Brain (organoid and tissue), 16 donors: ENCODE measurements at places on chromosomes 11 and 22. TPM values are rescaled to one million over a fixed set of nuclear protein-coding genes. Genes with fewer than 3 reads are reported as not detected.

GRCh38 chr22:26367402-26368245 lies 61.4 kb upstream of the ASPHD2 start:
- peak; percentile 82 for DNase-seq

- peak; percentile 55 for DNase-seq
Measured at GRCh38 chr22:49768951-49769690, 58.6 kb downstream of the BRD1 start.

- no peak for DNase-seq
Measured at GRCh38 chr22:43217285-43218030, 30.5 kb upstream of the TTLL12 start.

TNNI2 gene
- polyA plus RNA-seq = not detected

- no peak for DNase-seq
Measured at GRCh38 chr22:22940961-22941605, 53.5 kb downstream of the IGLL5 start.

TREH gene
- not detected for polyA plus RNA-seq

DNA sequence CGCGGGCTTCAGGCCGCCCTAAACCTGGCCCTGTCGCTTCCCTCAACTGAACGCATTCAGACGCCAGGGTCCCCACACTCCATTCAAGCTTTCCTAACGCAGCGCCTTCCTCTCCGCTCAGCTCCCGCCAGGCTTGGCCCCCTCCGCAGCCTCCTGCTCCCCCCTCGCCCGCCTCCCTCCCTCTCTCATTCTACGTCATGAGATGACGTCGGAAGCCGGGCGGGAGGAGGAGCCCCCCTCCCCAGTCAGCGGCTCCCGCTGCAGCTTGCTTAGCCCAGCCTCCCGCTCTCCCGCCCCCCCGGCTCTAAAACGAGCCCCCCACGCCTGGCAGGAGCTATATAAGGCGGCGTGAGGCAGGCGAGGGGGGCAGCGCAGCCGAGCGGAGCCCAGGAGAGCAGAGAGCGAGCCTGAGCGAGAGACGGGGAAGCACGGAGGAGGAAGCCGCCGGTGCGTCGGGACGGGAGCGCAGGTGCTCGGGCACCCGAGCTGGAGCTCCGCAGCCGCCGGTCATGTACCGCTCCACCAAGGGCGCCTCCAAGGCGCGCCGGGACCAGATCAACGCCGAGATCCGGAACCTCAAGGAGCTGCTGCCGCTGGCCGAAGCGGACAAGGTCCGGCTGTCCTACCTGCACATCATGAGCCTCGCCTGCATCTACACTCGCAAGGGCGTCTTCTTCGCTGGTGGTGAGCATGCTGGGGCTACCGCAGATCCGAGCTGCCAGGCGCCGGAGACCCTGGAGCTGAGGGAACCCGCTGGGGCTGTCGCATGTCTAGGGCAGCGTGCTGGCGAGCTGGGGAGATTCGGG lies at the start of gene NPAS4:
TSS of gene NPAS4 (plus strand) at position 365 of the 806 bp plus-strand sequence. CDS start at position 510, 145 bp downstream.
- peak; percentile 94 for DNase-seq

CD3G gene
- not detected for polyA plus RNA-seq

- peak; percentile 27 for DNase-seq
Measured at GRCh38 chr11:101583251-101584128, at the start of gene TRPC6. Gene TRPC6, minus strand, starts transcription at chr11:101584007. Its CDS starts 504 bp downstream, at chr11:101583503.

CCDC89 gene
- polyA plus RNA-seq = 2.3 TPM

- peak; percentile 86 for DNase-seq
Measured at GRCh38 chr11:554428-555226, 5.9 kb downstream of the LMNTD2 start.

GRCh38 chr22:26994801-26995200 lies 337.4 kb downstream of the MIAT start:
- no peak for DNase-seq

P2RY2 gene
- 0.25 TPM for polyA plus RNA-seq

- no peak for DNase-seq
Measured at GRCh38 chr11:128575174-128575960, 12.0 kb downstream of the ETS1 start.

NTM gene
- 92.8 TPM for polyA plus RNA-seq

MMP1 gene
- not detected for polyA plus RNA-seq

TRIM49 gene
- polyA plus RNA-seq = not detected

GRCh38 chr11:22808571-22809197 lies 20.9 kb downstream of the SVIP start:
- peak; percentile 78 for DNase-seq

- no peak for DNase-seq
Measured at GRCh38 chr11:65911682-65912568, 6.9 kb downstream of the C11orf68 start.
